T-helper 2 cell treated with Interferon-gamma antibody and Interleukin-4, amounts not matched to agents 100 ng/mL and 5 ng/mL, for 36 hours (primary cell): ENCODE measurements at places on chromosomes 2 and 18. TPM values are rescaled to one million over a fixed set of nuclear protein-coding genes. Genes with fewer than 3 reads are reported as not detected.

CD8A gene
- total RNA-seq = 2.4 and 3.2 TPM in 2 replicates

SERPINB7 gene
- not detected in 2 replicates for total RNA-seq

SPDYA gene
- 1.3 and 2.0 TPM in 2 replicates for total RNA-seq

GAL3ST2 gene
- total RNA-seq = 0.23 and 0.61 TPM in 2 replicates

NYAP2 gene
- not detected in 2 replicates for total RNA-seq

MAPRE3 gene
- 0.91 and 1.2 TPM in 2 replicates for total RNA-seq

WDR43 gene
- total RNA-seq = 79.1 and 91.0 TPM in 2 replicates

FZD7 gene
- 0.23 TPM in 2 replicates for total RNA-seq
